RWPE2 (cell line): ENCODE measurements at places on chromosomes 5 and 9.

GRCh38 chr5:146082798-146083197, 22.6 kb downstream of the PLAC8L1 start:
- DNase-seq, result no peak

DNA sequence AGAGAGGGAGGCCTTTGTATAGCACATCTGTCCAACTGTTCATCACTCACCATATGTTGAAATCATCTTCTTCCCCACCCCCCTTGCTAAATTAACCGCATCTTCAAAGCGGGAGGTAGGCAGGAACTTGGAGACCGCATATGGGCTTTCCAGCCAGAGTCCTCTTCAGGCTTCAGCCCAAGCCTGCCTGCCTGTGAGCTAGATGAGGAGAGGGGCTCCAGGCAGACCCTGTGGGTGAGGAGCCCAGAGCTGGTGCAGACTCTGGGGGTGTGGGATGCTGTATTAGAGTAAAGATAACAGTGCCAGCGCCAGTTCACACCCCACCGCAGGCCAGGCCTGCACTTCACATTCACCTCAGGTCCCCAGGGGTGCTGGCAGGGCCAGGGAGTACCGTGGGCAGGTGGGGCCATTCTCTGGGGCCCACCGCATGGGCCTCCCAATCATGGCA, 16.2 kb downstream of the PRRC2B start:
- no peak for DNase-seq

- DNase-seq, result no peak
Measured at GRCh38 chr5:181039471-181039870, 595 bp upstream of the BTNL9 start.

DNA sequence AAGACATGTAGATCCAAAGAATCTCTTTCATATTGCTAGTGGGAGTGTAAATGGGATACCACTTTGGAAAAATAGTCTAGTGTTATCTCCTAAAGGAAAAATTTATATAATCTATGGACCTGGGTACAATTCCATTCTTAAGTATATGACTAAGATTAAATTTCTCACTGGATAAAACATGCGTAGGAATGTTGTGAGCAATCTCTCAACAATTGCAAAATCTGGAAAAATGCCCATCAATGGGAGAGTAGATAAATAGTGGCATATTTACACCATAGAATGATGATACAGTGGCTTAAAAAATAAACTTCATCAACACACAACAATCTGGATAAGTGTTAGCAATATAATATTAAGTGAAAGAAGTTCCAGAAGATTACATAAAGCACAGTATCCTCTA, 469.5 kb downstream of the MAN2A1 start:
- DNase-seq, result no peak

GRCh38 chr9:87714819-87715218, 11.1 kb upstream of the CTSL start:
- DNase-seq, result no peak
